Dorsolateral prefrontal cortex (tissue), 122 donors: ENCODE measurements at places on chromosomes 7 and 10.

DNA sequence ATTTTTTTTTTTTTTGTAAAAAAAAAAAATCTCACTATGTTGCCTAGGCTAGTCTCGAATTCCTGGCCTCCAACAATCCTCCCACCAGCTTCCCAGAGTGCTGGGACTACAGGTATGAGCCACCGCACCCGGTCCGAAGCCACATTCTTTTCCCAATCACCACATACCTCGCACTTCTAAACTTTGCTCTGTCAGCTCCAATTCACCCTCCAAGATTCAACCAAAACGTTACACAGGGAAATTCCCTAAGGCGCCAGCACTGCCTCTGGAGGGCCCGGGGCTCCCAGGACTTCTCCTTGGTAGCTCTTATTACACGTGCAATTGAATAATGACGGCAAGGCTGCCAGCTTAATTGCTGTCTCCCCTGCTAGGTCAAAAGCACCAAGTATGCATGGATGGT, 10.3 kb upstream of the DNAAF5 start:
- DNase-seq = no peak

DNA sequence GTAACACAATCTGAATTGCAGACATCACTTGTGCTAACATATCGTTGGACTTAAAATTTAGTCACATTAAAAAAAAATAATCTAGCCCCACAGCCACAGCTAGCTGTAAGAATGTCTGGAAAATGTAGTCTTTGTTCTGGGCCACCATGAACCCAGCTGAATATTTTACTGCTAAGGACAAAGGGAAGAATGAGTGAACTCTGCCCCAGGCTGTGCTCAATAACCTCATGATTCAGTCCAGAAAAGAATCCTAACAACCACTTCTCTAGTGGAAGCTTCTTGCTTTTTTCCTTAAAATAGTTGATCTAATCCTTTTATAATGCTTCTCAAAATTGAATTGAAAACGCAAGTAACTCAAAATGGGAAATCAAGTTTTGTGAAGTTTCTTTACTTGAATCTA, 25.6 kb upstream of the SOSTDC1 start:
- DNase-seq = no peak

GRCh38 chr7:107692501-107692900, 31.9 kb downstream of the SLC26A4 start:
- DNase-seq = no peak

GRCh38 chr7:99242682-99243081, 30.0 kb upstream of the MYH16 start:
- no peak for DNase-seq

- no peak for DNase-seq
Measured at GRCh38 chr10:121250995-121251764, 347.1 kb downstream of the FGFR2 start.

GRCh38 chr10:130265542-130265941, 129.4 kb downstream of the GLRX3 start:
- DNase-seq = no peak

GRCh38 chr7:124033095-124033806, 384 bp upstream of the TMEM229A start:
- peak; percentile 67 for DNase-seq

DNA sequence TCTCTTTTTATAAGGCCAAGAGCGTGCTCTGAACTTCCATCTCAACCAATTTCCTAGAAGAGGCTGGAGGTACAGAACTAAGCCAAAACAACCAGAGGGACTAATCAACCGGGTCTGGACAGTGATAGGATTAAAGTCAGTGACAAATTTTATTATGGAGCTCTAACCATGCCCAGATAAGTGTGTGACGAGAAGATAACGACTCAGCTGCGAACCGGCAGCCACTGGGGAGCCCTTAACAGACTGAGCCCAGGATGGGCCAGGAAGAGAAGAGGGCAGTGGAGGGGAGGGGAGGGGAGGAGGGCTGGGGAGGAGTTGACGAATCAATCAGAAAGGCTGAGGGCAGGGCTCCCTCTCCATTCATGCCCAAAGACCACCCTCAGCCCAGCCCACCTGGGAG, 119.9 kb downstream of the PLXNA4 start:
- no peak for DNase-seq

DNA sequence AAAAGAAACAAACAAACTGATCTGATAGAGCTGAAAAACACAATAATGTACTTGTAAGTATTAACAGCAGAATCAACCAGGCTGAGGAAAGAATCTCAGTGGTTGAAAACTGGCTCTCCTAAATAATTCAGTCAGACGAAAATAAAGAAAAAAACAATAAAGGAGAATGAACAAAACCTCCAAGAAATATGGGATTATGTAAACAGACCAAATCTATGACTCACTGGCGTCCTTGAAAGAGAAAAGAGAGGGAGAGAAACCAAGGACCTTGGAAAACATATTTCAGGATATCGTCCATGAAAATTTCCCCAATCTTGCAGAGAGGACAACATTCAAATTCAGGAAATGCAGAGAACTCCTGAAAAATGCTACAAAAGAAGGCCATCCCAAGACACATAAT, 62.9 kb downstream of the FBXL13 start:
- DNase-seq = no peak

DNA sequence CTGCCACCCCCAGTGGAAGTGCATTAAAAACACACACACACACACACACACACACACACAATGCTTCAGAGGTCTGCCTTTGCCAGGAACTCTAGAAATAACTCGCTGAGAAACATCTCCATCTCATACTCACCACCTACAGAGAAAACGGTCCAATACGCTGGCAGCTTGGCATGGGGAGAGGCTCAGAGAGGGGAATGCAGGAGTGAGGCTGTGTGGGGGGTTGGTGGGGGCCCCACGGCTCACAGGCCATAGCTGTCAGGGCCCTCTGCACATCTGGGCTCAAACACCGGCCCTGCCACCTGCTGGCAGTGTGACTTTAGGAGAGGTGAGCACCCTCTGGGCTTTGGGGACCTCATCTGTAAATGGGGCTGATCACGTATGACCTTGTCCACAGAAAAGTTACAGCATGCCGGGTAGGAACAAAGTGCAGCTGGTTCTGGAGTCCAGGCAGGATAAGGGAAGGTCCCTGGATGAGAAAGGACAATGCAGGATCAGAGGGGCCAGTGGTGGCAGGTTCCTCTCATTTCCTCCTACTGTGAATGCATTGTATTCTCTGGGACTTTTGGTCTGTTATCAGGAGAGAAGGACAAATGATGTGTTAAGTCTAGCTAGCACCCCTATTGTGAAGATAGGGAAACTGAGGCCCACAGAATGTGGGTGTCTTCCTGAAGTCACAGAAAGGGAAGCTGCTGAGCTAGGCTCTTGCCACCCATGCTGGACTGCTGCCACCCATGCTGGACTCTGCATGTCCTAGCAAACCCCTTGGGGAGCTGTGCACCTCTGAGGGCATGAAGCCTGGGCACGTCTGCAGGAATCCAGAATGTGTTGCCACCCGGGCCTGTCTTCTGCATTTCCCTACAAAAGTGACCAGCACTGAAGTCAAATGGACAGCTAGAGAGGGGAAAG, 404.6 kb downstream of the RPS24 start:
- no peak for DNase-seq

DNA sequence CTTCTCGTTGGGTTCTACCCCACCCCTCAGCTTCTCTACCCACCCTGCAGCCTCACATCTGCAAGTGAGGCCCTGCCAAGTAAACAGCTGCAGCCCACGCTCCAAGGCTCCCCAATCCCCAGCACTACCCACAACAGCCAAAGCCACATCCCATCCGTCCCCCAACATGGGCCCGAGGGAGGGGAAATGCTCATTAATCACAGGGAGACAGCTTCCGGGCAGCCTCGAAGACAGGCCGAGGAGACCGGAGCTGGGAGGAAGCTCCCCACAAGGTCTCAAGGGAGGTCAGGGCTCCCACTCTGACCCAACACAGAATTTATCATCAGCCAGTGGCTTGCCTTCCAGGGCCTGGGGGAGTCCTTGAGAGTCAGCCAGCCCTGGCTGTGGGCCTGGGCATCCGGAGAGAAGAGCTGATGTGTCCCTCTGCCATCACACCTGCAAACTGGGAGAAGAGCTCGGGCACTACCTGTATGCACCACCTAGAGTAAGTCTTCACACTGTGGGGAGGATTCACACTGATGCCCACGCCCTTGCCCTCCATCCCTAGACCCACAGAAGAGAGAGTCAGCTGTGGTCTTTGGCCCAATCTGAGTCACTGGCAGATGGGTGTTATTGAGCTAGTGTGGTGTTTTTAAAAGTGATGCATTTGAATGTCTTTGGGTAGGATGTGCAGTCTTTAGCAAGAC, 115.5 kb upstream of the ZMIZ1 start:
- DNase-seq = no peak

DNA sequence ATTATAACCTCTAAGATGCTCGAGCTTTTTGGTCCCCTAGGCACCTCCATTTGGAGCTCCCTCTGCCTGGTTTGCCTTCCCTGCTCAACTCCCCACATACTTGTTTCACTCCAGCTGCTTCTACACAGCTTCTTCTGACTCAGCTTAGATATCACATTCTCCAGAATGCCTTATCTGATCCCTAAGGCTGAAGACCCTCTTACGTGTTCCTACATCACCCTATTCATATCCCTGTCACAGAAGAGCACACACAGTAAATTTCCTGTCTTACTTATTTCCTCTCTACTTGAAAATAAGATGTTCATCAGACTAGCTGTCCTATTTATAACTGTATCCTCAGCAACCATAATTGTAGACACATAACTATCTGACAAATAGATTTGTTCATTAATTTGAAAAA, 61.3 kb upstream of the RNF148 start:
- no peak for DNase-seq

DNA sequence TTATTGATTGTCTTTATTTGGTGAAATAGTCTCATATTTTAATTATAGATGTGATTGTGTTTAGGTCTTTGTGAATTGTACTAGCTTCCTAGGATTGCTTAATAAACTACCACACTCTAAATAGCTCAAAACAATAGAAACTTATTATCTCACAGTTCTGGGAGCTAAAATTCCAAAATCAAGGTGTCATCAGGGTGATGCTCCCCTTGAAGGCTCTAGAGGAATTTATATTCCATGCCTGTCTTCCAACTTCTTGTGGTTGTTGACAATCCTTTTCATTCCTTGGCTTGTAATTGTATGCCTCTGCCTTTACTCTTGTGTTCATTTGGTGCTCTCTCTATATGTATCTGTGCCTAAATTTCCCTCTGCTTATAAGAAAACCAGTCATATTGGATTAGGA, 155.3 kb upstream of the AKR1E2 start:
- no peak for DNase-seq

GRCh38 chr7:136133551-136133950, 156.4 kb upstream of the MTPN start:
- DNase-seq = no peak

- no peak for DNase-seq
Measured at GRCh38 chr7:86863452-86863851, 196.0 kb downstream of the ELAPOR2 start.

DNA sequence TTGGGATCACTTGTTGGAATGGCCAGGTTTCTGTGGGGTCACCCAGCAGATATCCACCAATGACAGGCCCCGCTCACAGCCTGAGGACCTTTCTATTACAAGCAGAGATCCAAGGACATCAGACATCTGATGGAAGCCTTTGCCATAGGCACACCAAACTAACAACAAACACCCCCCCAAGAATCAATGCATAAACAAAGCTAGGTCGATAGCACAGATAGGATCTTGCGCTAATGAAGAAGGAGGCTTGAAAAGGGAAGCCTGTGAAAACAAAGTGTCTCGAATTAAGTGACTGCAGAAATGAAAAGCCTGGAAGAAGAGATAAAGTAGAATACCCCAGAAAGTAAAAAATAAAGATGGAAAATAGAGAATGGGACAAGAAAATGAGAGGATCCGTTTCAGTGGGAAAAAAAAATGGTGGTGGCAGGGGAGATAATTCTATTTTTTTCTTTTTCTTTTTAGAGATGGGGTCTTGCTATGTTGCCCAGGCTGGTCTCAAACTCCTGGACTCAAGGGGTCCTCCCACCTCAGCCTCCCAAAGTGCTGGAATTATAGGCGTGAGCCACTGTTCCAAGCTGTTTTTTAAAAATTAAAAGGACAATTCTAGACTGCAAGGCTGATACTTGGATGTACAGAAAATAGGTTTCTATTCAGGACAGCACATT, 26.3 kb upstream of the SMURF1 start:
- no peak for DNase-seq

DNA sequence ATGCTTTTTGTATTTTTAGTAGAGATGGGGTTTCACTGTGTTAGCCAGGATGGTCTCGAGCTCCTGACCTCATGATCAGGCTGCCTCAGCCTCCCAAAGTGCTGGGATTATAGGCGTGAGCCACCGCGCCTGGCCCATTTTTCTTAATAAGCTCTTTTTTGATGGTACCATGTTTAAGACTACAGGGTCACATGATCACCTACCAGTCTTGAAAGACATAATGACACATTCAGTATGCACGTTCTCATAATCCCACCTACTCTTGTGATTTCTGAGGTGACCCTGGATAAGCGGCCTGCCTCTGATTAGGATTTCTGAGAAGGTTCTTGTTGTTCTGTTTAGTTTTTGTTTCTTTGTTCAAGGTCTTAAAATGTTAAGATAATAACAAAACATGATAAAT, 43.7 kb upstream of the PLXNA4 start:
- DNase-seq = no peak

GRCh38 chr7:33698692-33699128, 206.6 kb upstream of the BMPER start:
- DNase-seq = no peak

- no peak for DNase-seq
Measured at GRCh38 chr7:33937871-33938270, 32.5 kb downstream of the BMPER start.

- DNase-seq = no peak
Measured at GRCh38 chr7:45118292-45118691, 6.8 kb upstream of the TBRG4 start.

DNA sequence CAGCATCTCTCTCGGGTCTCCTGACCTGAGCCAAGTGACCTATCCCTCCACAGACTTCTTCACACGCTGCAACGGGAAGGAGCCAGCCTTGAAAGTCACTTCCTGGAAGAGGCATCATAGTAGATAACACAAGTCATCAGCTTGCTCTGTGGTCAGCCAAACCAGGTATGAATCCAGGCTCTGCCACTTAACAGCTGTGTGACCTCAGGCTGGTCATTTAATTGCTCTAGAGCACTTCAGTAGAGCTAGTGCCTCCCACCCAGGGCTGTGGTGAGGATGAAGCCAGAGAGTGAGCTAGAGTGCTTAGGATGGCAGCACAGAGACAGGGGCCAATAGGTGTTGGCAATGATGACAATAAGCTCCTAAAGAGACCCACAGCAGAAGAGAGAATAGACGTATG, 247.7 kb upstream of the ZMIZ1 start:
- DNase-seq = no peak

DNA sequence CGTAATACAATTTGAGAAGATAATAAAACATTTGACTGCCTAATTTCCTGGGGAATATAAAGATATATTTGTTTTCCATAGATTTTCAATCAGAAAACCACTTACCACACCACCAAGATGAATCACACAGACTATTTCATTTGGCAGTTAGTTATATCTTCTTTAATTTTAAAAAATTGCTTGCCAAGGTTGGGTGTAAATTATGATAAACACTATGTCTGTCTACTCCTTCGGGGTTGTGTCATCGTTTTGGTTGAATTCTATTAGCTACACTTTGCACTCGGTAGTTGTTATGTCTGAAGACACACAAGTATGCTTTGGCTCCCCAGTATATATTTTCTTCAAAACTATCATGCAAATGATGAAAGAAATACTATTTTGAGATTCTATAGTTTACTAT, 594.8 kb upstream of the SEMA3D start:
- no peak for DNase-seq
